ENCODE measurements at places on chromosomes 3 and 15. TPM values are rescaled to one million over a fixed set of nuclear protein-coding genes. Genes with fewer than 3 reads are reported as not detected.

GRCh38 chr15:61421470-61421869 is 192.4 kb upstream of the RORA start:
- no peaks in the 10 kb centered on the region for H3K36me3 ChIP-seq
- H3K27me3 ChIP-seq = no peaks in the 10 kb centered on the region
- H3K4me1 ChIP-seq = peaks cover 11% of the 10 kb centered on the region
- no peak overlapping the region for H3K4me3 ChIP-seq
- H3K27ac ChIP-seq = no peak overlapping the region
- no peak for DNase-seq

GRCh38 chr3:123349201-123349535 is 99.7 kb downstream of the ADCY5 start:
- peaks cover 4% of the 10 kb centered on the region for H3K4me1 ChIP-seq
- no peak for DNase-seq
- no peak overlapping the region for H3K27ac ChIP-seq
- no peaks in the 10 kb centered on the region for H3K27me3 ChIP-seq

The SPATA12 gene
- total RNA-seq = 0.12 TPM

The MUC4 gene
- total RNA-seq = 0.53 TPM

DNA sequence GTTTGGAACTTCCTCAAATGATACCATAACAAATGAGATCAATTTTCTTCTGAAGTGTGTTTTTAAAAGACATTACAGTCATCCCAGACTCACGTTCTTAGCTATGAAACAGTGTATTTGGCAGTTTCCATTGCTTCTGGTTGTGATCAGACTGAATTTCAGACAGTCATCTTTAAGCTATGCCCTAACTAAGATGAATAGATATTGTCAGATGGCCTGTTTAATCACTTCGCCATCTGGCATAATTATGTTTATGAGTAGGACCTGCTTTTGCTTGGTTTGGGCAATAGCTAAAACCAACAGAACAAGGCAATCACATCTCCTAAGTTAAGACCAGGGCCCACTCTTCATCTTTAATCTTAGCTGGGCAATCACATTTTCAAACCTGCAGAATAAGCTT is 313.1 kb downstream of the SV2B start:
- H3K27me3 ChIP-seq = no peaks in the 10 kb centered on the region
- H3K4me3 ChIP-seq = no peak overlapping the region
- no peak overlapping the region for H3K27ac ChIP-seq
- DNase-seq = no peak
- H3K36me3 ChIP-seq = no peaks in the 10 kb centered on the region

DNA sequence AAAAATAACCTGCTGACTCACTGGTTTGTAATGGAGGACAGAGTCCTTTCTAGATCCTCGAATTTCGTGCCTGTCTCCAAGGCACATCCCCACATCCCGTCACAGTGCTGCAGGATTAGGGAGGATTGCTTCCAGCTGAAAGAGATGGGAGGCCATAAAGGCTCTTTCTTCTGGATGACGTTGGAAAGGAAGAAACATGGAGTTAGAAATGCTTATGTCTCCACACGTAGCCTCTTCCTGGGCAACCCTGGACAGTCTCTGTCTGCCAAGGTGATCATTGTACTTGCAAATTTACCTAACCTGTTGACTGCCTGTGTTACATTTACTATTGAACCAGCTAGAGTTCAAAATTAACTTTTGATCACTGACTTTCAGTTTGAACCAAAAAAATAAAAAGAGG is 27.6 kb upstream of the VILL start:
- H3K36me3 ChIP-seq = peaks cover 4% of the 10 kb centered on the region
- DNase-seq = peak; percentile 33
- no peak overlapping the region for H3K4me3 ChIP-seq
- peaks cover 20% of the 10 kb centered on the region for H3K4me1 ChIP-seq
- no peaks in the 10 kb centered on the region for H3K27me3 ChIP-seq

- H3K4me3 ChIP-seq = no peak overlapping the region
- DNase-seq = no peak
- no peaks in the 10 kb centered on the region for H3K4me1 ChIP-seq
These were observed 47.8 kb upstream of the LRRC3B start for GRCh38 chr3:26574766-26575165.

DNA sequence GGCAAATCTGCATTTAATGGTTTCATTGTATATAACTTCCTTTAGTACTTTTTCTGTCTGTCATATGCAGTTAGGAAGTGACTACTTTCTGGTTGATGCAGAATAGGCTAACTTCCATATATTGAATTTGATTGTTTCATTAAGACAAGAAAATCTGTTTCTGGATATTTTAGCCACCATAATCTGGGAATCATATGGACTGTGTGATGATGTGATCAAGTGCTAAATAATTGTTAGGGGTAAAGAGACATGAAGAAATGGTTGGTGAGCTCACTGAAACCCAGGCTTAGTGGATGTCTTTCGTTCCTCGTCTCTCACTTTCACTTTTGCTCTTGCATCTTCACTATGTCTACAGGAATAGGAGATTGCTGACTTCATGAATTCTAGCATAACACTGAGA is 3.5 kb upstream of the MNS1 start:
- H3K4me1 ChIP-seq = no peaks in the 10 kb centered on the region
- no peak overlapping the region for H3K27ac ChIP-seq
- H3K4me3 ChIP-seq = no peak overlapping the region
- no peaks in the 10 kb centered on the region for H3K36me3 ChIP-seq

The RASGRF1 gene
- total RNA-seq = 0.22 TPM

DNA sequence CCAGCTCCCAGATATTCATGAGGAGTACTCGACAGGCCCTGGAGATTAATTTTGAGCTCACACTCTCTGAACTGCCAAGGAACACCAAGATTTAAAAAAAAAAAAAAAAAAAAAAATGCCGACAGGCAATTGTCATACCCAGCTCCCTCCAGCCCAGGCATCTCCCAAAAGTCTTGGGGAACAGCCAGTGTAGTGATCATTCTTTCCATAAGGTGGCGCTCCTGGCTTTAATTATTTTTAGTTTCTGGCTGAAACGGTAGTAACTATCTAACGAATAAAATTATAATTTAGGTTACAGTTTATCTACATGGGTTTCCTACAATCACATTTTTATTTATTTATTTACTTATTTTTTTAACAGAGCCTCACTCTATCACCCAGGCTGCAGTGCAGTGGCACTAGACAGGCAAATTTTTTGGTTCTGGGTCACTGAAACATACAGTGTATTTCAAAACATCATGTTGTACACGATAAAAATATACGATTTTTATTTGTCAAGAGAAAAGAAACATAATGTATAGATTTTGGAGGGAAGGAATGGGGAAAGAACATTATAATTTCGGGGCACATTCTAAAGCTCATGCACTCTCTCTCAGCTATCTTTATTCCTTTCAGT is 157.3 kb downstream of the ADAMTS9 start:
- H3K27ac ChIP-seq = no peak overlapping the region
- H3K4me1 ChIP-seq = peaks cover 10% of the 10 kb centered on the region
- H3K36me3 ChIP-seq = no peaks in the 10 kb centered on the region
- peaks cover 25% of the 10 kb centered on the region for H3K27me3 ChIP-seq
- peak; percentile 79 for DNase-seq
- H3K4me3 ChIP-seq = no peak overlapping the region

GRCh38 chr3:12983319-12983718 is 89.9 kb downstream of the IQSEC1 start:
- no peaks in the 10 kb centered on the region for H3K36me3 ChIP-seq
- H3K27me3 ChIP-seq = no peaks in the 10 kb centered on the region
- DNase-seq = no peak
- H3K27ac ChIP-seq = no peak overlapping the region

DNA sequence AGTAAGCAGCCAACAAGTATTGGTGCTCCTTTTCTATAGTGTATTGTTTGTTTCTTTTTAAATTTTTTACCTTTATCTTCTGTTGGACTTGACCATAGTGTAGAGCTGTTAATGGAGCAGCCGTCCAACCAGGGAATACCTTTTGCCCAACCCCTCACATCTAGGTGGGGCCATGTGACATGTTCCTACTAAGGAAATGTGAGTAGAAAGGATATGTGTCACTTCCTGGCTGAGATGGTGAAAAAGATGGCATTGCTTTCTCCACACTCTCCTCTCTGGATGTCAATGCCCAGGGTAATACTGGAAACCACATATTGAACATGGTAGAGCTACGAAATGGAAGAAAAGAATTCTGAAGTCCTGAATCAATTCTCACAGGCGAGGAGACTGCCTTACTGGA is 218.8 kb downstream of the TBL1XR1 start:
- no peak overlapping the region for H3K4me3 ChIP-seq
- no peak for DNase-seq
- H3K36me3 ChIP-seq = no peaks in the 10 kb centered on the region
- H3K27me3 ChIP-seq = no peaks in the 10 kb centered on the region
- H3K27ac ChIP-seq = no peak overlapping the region

The RTP3 gene
- total RNA-seq = not detected

DNA sequence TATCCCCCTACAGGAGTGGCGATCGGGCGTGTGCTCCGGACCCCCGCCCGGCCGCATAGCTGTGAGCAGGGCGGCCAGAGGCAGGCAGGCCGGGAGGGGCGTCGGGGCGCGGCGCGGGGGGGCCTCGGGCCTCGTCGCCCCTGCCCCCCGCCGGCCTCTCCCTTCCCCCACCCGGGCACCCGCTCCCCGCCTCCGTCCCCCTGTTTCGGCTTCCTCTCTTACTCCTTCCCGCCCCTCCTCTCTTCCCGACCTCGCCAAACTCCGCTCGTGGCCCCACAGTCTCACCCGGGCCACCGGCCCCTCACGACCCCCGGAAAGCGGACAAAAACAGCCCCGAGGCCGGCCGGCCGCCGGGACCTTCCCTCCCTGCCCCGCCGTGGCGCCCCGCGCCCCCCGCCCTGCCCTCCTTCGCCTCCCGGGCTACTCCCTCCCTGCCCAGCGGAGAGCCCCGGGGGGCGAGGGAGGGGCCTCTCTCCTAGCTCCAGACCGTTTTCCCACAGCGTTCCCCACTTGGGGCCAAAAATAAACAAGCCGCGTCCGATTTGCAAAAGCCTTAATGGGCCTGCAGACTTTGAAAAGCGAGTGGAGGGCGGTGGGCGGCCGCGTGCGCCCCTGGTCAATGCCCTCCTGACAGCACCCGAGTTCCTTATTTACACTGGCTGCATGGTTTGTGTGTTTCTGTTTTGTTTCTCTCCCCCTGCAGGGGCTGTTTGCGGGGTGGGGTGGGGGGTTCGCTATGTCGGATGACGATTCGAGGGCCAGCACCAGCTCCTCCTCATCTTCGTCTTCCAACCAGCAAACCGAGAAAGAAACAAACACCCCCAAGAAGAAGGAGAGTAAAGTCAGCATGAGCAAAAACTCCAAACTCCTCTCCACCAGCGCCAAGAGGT is 1.0 kb downstream of the UBE2E1 start:
- no peaks in the 10 kb centered on the region for H3K27me3 ChIP-seq
- peak overlapping the region; percentile 86 for H3K4me3 ChIP-seq
- DNase-seq = peak; percentile 67
- peaks cover 4% of the 10 kb centered on the region for H3K36me3 ChIP-seq

DNA sequence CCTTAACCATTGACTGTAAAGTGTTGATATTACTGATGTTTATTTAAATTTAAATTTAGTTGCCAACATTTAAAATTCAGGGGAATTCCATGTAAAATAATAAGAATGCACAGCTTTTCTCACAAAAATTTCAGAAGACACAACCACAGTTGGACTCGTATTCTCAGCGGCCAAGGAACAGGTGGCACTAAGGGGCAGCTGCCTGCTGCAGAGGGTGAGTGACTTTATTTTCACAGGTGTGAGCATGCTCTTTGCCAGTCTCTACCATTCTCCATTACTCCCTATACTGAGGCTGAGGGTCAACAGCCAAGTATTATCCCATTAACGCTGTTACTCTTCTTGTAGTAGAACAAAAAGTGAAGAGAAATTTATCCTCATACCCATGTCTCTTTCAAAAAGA is 92.1 kb upstream of the GADL1 start:
- no peaks in the 10 kb centered on the region for H3K27me3 ChIP-seq
- no peak overlapping the region for H3K27ac ChIP-seq
- H3K4me3 ChIP-seq = no peak overlapping the region

- no peaks in the 10 kb centered on the region for H3K27me3 ChIP-seq
- H3K4me1 ChIP-seq = no peaks in the 10 kb centered on the region
- H3K27ac ChIP-seq = no peak overlapping the region
- no peak for DNase-seq
- H3K36me3 ChIP-seq = no peaks in the 10 kb centered on the region
- no peak overlapping the region for H3K4me3 ChIP-seq
These were observed 35.3 kb upstream of the SEMA4B start for GRCh38 chr15:90165659-90166489.

DNA sequence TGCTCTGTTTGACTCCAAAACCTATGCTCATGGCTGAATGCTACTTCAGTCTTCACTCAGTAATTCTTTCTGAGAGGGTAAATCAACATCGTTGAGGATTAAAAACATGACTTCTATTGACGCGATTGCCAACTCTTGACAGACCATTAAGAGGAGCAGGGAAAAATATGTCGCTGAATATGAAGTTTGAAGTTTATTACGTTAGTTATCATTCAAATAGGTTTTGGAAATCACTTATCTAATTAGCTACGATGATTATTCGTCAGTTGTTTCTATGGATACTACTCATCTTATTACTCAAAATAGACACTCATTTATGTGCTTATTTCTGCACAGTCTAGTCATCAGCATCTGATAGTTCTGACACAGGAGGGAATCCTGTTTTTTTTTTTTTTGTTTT is 279.2 kb upstream of the TBL1XR1 start:
- H3K27me3 ChIP-seq = no peaks in the 10 kb centered on the region
- no peaks in the 10 kb centered on the region for H3K36me3 ChIP-seq
- DNase-seq = no peak
- no peak overlapping the region for H3K4me3 ChIP-seq
- H3K4me1 ChIP-seq = peaks cover 16% of the 10 kb centered on the region

DNA sequence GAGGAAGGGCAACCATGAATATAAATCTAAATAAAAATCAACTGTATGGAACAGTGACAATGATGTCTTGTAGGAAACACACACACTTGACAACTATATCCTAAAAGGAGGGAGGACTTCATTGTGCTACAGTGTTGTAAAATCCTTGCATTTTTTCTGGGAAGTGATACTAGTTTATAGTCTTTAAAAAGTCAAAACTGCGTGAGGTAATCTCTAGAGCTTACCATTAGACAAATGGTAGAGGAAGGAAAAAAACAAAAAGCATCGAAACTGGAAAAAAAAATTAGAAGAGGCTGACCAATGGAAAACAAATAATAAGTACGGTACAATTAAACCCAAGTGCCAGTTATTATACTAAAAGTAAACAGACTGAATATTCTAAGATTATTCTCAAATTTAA is 38.7 kb downstream of the CHSY1 start:
- no peak for DNase-seq
- H3K4me3 ChIP-seq = no peak overlapping the region
- H3K36me3 ChIP-seq = no peaks in the 10 kb centered on the region
- H3K27ac ChIP-seq = no peak overlapping the region
- H3K4me1 ChIP-seq = no peaks in the 10 kb centered on the region

- no peak overlapping the region for H3K4me3 ChIP-seq
- no peaks in the 10 kb centered on the region for H3K36me3 ChIP-seq
- H3K4me1 ChIP-seq = peaks cover 4% of the 10 kb centered on the region
- H3K27me3 ChIP-seq = no peaks in the 10 kb centered on the region
These were observed 4.0 kb downstream of the GLYCTK start for GRCh38 chr3:52291508-52292181.

Data from neural progenitor cell (in vitro differentiated cells).